ENCODE measurements at places on chromosomes 12 and 14. TPM values are rescaled to one million over a fixed set of nuclear protein-coding genes. Genes with fewer than 3 reads are reported as not detected.

BTG1 gene
- 91.1 TPM for total RNA-seq

GPR162 gene
- 0.93 TPM for total RNA-seq

CLEC1B gene
- not detected for total RNA-seq

ZCRB1 gene
- total RNA-seq = 72.6 TPM

NXPH4 gene
- 5.0 TPM for total RNA-seq

RAD51AP1 gene
- 21.7 TPM for total RNA-seq

ZNF664 gene
- 70.6 TPM for total RNA-seq

STYK1 gene
- total RNA-seq = 0.28 TPM

PRICKLE1 gene
- total RNA-seq = 1.2 TPM

All from A549 treated with DMSO at 1 μM for 4 hours (cell line).